ENCODE measurements at places on chromosomes 16 and 17.

DNA sequence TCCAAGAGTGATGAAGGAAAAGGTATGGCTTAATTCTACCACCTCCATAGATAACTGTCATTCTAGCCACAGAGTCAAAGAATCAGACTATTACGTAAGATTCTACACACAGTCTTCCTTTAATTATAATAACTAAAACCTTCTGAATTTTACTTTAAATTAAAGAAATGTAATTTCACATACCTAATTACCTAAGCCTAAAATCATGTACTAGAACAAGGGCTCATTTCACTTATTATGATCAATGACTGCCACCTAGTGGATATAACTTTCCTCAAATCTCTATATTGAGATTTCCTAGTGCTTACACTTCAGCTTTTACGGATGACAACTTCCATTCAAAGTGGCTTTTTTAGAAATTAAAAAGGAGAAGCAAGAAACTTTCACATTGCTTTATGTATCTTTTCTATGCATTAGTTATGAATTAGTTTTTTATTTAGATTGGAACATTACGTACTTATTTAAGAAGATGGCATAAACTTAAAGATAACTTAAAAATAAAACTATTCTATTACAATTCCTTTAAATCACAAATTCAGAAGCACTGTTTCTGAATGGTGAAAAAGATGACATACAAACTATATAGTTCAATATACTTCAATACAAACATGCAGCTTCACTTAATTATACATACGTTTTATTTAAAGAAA, 18.2 kb upstream of the ABCA10 start:
- DNase-seq, result peak; percentile 73

DNA sequence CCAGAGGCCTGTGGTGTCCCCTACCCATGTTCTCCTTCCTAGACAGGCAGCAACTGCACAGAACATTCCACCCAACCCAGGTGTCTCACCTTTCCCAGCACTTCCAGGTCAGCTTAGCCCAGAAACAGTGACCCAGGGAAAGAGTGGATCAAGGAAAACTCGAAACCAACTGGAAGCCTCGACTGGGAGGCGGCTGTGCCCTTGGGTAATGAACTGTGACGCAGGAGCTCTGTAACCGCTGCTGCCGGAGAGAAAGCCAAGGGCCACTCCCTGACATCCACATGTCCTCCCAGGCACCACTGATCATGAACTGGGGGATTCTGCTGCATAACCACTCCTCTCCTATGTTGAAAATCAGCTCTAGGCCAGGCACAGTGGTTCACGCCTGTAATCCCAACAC, 34.4 kb downstream of the WDR59 start:
- DNase-seq, result no peak

GRCh38 chr16:29644973-29645693, 17.9 kb upstream of the SPN start:
- DNase-seq, result peak; percentile 80

- no peak for DNase-seq
Observed at GRCh38 chr16:53829186-53829747, 125.3 kb downstream of the FTO start.

GRCh38 chr17:51617986-51618385, 357.6 kb downstream of the UTP18 start:
- DNase-seq, result no peak

DNA sequence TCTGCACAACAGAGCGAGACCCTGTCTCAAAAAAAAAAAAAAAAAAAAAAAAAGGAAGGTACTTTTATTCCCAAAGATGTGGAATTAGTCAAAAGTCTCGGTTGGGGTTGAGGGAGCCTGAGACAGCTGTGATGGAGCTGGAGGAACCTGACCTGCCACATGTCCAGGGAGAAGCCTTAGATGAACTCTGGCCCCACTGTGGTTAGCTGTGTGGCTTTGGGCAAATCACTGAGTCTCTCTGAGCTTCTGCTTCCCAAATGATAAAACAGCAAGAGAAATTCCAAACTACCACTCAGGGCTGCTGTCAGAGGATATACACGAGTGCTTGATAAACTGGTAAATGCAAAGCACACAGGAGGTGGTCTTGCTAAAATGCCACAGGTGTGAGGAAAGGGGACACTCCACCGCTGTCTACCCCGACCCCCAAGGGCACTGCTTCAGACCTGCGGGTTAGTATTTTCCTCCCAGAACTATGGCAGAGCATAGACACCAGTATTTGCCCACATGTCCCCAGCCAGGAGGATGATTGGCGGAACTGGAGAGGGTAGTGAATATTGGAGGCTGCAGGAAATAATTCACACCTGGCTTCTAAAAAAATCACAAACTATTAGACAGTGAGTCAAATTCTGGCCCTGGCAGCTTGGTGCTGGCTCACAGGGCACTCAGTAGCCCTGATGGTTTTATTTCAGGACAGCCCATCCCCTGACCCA, 14.7 kb downstream of the DRC3 start:
- no peak for DNase-seq

- DNase-seq, result no peak
Observed at GRCh38 chr17:46097497-46097896, 95.7 kb downstream of the KANSL1 start.

GRCh38 chr17:1512351-1512750, 4.1 kb downstream of the INPP5K start:
- DNase-seq, result no peak

- DNase-seq, result no peak
Observed at GRCh38 chr17:57609125-57609877, 135.8 kb downstream of the CCDC182 start.

GRCh38 chr17:39218906-39219305, 6.8 kb downstream of the STAC2 start:
- DNase-seq, result no peak

DNA sequence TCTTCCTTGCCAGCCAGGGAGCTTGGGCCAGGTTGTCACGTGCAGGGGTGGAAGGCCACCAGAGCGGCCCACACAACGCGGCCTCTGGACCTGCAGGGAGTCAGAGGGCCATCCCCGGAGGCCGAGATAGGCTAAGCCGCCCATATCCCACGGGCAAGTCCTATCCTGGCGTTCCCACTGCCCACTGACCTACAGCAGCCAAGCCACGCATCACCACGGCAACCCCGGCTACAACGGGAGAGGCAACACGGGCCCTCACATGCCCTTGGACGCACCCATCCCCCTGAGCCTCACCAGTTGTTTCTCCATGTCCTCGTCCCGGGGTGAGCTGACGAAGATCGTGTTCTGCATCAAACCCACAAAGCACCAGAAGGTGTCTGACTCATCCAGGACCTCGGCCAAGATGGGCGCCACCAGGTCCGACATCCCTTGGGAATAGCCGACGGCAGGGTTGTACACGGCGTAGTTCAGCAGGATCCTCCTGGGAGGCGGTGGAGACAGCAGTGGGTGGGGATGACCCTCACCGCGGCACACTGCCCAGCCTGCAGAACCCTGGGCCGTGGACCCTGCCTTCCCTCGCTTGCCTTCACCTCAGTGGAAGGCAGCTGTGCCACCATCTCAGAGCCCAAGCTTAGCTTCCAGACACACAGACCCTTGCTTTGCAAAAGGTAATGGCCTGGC, 88.2 kb downstream of the TBC1D16 start:
- DNase-seq, result no peak

GRCh38 chr16:73565925-73566324, 518.0 kb upstream of the ZFHX3 start:
- no peak for DNase-seq

GRCh38 chr17:28717578-28718332, at the start of gene RAB34:
RAB34 (minus strand) TSS chr17:28717868; CDS start chr17:28717266, 602 bp downstream.
- peak; percentile 46 for DNase-seq

- DNase-seq, result peak; percentile 82
Observed at GRCh38 chr17:1422885-1423284, 22.9 kb upstream of the YWHAE start.

DNA sequence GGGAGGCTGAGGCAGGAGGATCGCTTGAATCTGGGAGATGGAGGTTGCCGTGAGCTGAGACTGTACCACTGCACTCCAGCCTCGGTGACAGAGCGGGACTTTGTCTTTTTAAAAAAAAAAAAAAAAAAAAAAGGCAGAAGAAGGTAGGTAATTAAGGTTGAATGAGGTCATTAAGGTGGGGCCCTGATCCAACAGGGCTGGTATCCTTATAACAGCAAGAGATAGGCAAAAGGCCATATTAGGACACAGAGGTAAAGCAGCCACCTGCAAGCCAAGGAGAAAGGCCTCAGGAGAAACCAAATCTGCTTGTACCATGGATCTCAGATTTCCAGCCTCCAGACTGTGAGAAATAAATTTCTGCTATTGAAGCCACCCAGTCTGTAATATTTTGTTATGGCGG, 60.3 kb downstream of the SPAG9 start:
- no peak for DNase-seq

DNA sequence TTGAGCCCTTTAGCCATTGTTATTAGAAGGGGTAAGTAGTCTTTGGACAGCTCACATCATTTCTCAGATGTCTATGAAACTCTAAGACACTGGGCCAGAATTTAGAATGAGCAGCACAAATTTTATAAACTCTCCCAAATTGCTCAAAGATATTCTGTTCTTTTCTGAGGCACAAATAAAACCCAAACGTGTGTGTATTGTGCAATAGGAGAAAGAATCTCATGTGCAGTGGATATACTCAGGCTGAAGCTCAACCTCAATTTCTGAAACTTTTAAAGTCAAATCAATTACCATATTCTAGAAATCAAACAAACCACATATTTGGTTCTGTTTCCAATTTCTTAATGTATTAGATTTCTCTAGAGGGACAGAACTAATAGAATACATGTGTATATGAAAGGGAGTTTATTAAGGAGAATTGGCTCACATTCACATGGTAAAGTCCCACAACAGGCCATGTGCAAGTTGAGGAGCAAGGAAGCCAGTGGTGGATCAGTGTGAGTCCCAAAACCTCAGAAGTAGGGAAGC, 403.6 kb downstream of the RBFOX1 start:
- DNase-seq, result no peak

DNA sequence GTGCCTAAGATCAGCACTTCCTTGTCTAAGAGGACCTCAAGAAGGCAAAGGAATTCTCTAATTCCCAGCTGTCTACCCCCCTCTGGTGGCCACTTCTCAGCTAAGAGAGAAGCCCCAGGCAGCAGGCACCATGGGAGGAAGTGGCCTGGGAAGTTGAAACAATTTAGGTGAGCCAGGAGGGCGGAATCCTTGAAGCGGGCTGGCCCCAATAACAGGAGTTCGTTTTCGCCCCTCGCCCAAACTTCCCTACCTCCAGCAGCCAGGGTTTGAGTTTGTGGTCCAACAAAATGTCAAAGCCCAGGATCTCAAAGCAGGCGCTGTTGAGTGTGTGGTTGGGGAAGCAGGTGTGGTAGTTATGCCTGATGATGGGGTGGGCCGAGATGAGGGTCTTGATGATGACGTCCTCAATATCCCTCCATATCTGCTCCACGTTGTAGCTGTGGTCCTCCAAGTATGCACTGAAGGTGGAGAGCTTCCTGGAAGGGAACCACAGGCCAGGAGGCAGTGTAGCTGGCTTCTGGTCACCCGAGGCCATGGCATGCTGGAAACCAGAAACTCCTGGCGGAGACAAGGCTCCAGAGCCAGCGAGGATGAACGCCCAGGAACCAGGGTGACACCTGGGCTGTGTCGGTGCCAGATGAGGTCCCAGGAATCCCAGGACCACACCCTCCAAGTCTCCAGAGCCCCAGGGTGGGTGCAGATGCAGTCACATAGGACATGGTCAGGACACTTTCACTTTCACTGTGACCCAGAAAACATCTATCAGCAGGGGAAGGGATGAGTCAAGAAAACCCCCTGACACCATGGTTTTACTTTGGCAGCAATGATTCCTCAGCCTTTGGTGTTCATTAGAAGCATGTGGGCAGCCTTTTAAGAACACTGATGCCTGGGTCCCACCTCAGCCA, 25.6 kb downstream of the TTLL6 start:
- peak; percentile 89 for DNase-seq

DNA sequence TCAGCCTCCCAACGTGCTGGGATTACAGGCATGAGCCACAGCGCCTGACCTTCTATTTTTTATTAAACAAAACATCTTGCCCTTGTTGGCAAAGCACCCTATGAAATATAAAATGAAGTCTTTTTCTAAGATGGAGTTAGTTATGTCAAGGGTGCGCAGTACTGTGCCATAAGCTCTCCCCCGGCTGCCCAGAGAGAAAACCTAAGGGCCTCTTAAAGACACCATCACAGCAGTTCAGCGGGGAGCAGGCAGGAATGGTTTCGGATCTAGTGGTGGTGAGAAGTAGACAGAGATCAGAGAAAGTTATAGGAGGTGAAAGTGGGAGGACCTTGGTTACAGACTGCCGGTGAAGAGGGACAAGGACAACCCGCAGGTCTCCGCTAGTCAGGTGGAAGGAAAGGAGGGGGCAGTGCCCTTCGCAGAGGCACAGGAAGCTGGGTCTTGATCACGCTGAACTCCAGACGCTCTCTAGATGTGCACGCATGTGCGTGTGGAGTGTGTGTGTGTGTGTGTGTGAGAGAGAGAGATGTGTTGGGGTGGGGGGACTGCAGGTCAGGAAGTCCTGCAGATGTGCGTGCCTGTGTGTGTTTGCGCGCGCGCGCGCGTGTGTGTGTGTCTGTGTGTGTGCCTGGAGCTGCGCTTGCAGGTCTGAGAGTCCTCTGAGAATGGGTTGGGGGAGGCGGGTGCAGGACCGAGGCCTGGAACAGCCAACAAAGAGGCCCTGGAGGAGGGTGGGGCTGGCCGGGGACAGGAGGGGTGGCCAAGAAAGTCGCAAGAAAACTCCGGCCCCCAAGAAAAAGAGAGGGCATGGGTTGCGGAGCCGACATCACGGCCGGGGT, 748 bp upstream of the CMTM3 start:
- peak; percentile 22 for DNase-seq

DNA sequence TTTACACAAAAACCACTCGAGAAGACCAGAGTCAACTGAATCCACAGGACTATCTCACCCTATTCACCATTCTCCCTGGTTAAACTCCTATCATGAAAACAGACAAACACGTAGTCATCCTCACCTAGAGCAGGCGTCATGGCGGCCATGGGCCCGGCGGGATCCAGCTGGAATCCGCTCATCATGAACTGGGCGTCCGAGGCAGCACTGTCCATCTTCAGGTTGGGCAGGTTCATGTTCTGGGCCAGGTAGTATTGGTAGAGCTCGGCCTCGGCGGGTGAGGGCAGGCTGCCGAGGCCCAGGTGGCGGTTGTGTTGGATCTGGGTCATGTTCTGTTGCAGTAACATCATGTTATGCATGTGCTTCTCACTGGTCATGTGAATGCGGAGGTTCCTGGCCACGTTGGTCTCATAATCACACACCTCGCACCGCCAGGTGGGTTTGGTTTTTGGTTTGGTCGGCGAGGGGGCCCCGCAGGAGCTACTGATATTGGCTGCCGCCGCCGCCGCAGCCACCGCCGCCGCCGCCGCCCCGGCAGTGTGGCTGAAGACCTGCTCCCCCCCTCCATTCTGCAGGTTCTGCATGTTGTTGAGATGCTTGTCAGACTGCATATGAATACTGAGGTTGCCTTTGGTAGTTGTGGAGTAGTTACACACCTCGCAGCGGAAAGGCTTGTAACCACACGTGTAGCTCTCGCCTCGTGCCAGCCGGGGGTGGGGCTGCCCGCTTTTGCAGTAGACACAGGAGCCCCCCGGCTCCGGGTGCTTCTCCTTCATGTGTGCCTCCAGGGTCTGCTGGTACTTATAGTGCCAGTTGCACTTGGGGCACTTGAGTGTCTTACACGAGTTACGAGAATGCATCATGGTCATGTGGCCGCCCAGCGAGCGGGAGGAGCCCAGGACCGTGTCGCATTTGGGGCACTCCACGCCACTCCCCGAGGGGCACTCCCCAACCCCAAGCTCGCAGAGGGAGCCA, 90.3 kb downstream of the ZFHX3 start:
- DNase-seq, result no peak

- DNase-seq, result no peak
Observed at GRCh38 chr16:57071831-57072582, 20.4 kb upstream of the CPNE2 start.
